ENCODE measurements at places on chromosomes 5 and 9. TPM values are rescaled to one million over a fixed set of nuclear protein-coding genes. Genes with fewer than 3 reads are reported as not detected.

DNA sequence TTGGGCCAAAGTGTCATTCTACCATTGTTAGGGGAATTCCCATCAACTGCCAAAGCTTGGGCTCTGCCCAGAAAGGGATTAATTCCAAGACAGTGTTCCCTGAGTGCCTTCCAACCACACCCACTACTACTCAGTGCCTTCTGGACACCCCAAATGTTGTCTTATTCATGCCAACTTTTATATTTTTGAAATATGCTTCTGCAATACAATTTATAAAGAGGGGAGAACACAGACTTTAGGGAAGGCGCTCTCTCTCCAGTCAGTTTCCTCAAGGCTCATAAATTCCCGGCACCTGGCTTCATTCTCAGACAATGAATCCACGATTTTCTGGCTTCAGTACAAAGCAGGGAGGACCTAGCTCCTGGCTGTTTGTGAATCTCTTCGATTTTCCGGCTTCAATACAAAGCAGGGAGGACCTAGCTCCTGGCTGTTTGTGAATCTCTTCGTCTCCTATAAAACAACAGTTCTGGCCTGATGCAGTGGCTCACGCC lies 120.1 kb upstream of the MYO10 start:
- DNase-seq: no peak

DNA sequence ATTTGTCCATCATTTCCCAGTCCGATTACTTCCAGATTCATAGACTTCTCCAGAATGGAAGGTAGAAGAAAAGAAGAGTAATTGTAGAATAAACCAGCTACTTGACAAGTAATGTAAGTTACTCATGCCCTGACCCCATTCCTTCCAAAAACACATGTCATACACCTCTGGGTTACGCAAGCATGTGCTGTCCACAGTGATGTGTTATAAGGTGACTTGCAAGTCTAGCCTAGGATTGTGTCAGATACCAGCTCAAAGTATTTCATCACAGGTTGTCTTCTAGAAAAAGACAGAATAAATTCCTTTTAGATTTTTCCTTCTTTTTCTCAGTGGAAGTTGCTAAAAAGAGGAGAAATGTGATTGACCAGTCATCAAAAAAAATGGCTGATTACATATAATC lies 8.0 kb upstream of the TLR4 start:
- DNase-seq: no peak

The CDKN2B-AS1 gene
- 0.72 TPM for total RNA-seq

The CCL27 gene
- total RNA-seq: not detected
